ENCODE measurements at places on chromosomes 13 and 19.

DNA sequence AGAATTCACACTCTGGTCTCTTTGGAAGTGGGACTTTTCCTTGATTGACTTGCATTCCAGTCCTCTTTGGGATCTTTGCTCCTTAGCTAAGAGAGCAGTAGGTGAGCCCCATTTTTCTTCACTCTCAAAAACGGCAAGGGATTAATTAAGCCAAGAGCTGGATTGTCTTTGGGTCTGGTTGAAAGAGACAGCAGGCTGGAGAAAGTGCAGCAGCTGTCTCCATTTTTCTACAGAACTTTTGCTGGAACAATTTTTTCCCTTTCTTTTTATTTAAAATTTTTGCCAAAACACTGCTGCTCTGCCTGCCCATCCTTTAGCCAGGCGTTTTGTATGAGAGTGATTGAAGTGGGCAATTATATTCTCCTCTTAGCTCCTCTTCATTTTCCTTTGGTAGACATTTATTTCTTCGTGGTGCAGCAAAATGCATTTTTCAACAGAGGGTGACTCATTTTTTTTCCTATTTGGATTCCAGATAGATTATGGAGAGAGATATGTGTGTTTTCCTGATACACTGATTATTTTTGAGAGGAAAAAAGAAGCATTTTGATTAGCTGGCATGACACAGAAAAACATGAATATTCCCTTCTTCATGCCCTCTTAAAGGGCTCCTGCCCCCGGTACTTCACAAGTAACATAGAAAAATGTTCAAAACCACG, 371.2 kb upstream of the NBEA start:
- no peak for DNase-seq

DNA sequence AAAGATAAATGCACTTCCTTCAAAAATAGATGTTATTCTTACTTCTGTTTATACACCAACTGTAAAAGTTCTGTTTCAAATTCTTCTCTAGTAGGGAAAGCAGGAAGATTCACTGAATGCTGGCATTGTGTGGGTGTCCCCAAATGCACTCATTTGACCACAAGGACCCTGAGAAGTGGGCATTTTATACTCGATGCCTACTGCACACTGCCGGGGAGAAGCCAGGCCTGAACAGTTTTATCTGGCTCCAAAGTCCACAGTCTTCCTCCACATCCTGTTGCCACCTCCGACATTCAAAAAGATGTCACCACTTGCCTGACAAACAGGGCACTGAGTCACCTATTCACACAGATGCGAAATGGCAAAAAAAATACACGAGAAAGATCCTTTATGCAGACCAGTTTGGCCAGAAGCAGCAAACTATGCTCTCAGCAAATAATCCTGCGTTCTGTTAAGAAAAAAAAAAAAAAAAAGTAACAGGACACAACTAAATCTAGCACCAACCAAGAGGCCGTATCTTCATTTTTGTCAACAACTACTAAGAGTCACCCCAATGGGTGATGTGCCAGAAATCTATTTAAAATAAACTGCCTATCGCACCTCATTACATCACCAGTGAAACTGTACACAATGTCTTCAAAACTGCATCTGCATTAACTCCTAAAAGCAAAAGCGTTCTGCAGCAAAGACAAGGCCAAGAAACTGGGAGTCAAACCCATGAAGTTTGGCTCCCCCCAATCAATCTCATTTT, 6.2 kb downstream of the ZC3H4 start:
- DNase-seq: no peak

GRCh38 chr13:23848646-23849141, 40.5 kb downstream of the MIPEP start:
- no peak for DNase-seq

- DNase-seq: no peak
Measured at GRCh38 chr13:40386586-40386985, 279.9 kb downstream of the FOXO1 start.

GRCh38 chr13:79386125-79386826, 19.8 kb downstream of the RBM26 start:
- no peak for DNase-seq

GRCh38 chr13:73403355-73404120, 344.7 kb downstream of the KLF5 start:
- DNase-seq: no peak

- no peak for DNase-seq
Measured at GRCh38 chr13:107413005-107413404, 802.3 kb downstream of the LIG4 start.

Data from dorsolateral prefrontal cortex (tissue), 122 donors.